ENCODE measurements at places on chromosomes 13 and 19.

- no peak for DNase-seq
Measured at GRCh38 chr13:102816708-102817107, 17.8 kb downstream of the BIVM start.

- DNase-seq = no peak
Measured at GRCh38 chr13:47206111-47206510, 309.3 kb upstream of the HTR2A start.

DNA sequence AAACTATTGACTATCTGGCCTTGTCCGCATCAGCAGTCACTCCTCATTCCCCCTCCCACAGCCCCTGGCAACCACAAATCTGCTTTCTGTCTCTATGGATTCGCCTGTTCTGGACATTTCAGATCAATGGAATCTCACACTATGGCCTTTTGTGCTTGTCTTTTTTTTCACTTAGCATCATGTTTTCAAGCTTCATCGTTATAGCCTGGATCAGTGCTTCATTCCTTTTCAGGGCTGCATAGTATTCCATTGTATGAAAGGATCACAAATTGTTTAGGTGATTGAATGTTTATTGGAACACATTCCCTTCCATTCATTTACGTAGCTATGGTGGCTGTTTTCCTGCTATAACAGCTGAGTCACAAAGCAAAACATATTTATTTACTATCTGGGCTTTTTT lies 7.7 kb upstream of the PGLYRP2 start:
- no peak for DNase-seq

GRCh38 chr13:113669755-113670341 lies 2.8 kb downstream of the GRK1 start:
- no peak for DNase-seq

DNA sequence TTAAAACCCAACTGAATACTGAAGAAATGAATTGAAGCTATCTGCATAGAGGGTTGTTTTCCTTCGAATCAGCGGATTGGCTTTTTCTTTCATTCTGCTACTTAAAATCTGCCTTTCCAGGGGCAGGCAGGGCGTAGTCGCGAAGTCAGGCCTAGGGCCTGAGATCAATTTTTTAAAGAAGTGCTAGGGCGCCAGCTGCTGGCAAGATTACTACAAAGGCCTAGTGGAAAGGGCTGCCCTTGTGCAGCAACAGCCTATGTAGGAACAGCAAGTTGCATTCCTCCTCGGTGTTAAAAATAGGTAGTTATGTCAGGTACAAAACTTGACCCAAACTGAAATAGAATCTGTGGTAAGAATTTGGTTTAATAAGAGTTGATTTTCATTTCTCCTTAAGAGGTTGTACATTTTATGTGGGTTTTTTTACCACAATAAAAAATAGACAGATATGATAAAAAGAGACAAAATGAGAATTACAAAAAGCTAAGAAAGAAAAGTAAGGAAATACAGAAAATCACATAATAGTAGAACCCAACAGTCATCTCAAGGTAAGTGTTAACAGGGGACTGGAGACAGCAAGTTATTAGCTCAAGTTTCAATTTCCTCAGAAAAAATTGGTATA lies 9.5 kb upstream of the URAD start:
- no peak for DNase-seq

DNA sequence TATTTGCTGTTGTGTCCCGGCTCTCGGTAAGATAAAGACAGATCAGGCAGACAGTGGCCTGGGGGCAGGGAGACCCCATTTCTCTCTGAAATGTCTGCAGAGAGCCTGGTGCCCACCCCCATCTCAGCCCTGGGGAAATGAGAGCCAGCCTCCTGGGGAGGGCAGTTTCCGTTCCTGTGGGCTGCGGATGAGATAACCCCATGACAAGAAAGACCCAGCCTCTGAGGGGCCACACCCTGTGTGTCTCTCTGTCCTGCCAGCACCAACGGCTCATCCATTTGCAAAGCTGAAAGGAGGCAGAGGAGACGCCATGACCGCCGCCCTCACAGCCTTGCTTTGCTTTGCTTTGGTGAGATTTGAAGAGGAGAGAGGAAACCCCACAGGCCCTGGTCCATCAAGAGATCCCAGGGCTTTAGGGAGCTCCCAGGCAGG lies 28.1 kb upstream of the KIR3DL3 start:
- DNase-seq = no peak

DNA sequence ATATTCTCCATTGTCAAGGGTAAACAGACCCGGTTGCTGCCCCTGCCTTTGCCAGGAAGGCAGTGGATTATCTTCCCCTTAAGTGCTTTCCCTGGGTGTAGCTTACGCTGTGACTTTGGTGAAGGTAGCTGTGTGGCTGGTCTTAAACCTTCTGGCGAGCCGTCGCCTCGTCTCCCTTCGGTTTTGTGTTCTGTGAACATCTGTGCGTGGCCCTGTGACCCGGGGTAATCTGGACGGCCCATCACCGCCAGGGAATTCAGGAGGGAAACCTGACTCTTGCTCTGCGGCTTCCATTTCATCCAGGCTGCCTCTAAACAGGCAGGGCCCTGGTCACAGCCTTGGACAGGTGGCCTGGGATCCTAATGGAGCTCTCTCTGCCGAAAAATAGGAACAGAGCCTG lies 78.7 kb downstream of the SHISA2 start:
- no peak for DNase-seq

DNA sequence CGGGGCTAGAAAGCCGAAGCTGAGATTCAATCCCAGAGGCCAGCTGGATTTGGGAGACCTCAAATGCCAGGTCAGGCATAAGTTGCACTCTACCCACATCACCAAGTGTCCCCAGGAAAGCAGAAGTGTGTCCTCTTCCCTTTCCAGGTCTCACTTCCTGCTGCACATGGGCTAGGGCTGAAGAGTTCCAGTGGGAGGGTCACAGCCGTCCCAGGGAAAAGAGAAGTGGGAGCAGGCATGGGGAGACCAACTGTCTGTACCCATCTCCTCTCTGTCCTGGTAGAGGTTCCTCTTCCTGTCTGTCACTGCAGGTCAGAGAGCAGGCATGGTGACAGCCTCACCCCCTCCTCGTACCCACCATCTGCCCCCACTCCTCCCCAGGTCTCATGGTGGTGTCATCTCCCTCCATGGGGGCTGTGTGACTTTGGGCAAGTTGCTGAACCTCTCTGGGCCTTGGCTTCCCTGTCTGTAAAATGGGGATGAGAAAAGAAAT lies 14.8 kb downstream of the AXL start:
- no peak for DNase-seq

DNA sequence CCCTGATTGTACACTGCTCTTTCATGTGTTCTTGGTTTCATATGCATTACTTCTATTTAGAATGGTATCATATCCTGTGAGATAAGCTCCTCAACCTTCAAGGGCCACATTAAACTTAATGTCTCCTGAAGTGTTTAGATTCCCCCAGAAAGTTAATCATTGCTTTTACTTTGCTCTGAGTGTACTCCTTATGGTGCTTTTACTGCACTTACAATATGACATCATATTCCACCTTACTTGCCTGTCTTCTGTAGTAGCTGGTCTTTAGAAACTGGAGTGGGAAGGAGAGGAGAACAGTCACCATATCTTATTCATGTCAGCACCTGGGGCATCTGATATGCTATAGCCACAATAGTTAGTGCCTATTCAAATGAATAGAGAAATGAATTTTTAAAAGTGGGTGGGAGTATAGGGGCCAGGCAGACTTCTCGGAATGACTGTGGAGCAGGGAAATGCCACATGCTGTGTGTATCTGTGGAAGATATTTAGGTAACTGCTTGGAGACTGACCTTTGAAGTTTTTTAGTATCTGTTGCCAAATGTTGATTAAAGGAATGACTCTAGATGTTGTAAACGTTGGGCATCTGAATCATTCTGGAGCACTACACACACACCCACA lies 40.2 kb downstream of the SLAIN1 start:
- DNase-seq = no peak

DNA sequence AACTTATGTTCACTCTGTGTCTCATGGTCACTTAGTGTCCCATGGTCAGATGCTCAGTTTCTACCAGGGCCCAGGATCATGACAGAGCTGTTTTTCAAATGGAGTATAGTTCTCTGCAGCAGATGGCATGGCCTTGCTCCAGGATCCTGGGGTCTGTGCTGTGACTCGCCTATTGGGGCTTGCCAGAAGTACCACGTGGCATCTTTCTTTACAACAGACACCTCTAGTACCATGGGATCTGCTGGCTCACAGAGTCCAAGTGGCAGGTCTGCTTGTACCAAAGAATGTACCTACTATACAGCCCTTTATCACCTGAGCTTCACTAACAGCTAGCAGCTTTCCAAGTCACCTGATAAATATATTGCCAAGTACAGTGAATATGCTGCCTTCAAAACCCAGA lies 6.0 kb upstream of the RNF6 start:
- no peak for DNase-seq

DNA sequence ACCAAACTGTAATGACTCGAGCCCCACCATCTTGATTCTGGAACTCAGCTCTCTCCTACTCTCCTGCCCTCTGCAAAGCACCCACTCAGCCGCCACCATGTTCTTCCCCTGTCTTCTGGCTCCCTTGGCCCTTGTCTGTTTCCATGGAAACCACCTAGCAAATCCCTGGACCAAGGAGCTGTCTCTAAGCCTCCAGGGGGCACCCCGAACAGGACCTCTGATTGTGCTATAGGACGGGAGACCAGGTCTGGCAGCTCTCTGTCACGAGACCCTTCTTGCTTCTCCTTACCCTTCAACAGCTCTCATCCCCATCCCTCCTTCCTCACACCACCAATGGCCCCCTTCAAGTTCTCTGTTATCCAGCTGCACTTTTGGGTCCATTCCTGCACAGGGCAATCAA lies 277.7 kb upstream of the ZNF507 start:
- DNase-seq = no peak

DNA sequence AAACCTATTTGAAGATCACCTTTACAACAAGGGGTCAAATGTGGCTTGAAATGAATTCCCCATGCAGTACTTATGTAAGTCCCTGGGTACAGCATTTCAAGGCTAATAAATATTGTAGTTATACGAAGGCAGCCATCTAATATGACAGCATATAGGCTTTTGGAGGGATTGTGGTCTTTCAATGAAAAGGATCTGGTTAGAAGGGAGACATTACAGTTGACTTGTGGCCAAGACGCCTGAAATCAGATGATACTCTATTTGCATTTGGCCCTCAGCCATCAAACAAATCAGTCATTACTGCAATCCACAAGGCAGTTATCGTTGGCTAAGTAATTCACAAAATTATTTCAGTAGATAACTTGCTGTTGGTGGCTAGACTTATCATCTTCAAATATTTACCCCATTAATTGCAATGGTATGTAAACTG lies 242.7 kb downstream of the DCLK1 start:
- DNase-seq = no peak

DNA sequence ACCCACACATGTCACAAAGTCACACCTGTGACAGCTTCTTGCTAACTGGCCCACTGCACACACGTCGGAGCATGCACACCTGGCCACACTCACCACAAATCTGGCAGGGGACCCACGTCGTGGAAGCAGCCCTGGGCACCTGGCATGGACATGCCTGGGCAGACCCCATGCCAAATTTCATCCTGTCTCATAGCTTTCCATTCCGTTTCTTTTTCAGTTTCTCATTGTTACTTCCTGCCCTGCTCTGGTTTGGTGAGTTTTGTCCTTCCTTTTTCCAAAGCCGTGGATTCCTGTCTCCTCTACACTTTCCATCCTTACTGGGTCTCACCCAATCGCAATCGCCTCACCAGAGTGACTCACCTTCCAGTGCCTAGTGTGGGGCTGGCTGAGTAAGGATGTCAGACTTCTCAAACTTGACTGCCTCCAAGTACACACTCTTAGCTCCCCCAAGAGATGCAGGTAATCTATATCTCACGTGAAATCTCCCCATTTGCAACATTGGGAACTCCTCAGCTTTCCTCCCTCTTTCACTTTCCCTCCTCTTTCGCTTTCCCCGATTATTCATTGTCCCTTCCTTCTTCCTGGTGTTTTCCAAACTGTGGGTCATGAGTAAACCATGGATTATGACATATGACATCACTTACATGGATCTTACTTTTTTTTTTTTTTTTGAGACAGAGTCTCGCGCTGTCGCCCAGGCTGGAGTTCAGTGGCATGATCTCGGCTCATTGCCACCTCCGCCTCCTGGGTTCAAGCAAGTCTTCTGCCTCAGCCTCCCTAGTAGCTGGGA lies 1.6 kb upstream of the BBC3 start:
- DNase-seq = no peak

DNA sequence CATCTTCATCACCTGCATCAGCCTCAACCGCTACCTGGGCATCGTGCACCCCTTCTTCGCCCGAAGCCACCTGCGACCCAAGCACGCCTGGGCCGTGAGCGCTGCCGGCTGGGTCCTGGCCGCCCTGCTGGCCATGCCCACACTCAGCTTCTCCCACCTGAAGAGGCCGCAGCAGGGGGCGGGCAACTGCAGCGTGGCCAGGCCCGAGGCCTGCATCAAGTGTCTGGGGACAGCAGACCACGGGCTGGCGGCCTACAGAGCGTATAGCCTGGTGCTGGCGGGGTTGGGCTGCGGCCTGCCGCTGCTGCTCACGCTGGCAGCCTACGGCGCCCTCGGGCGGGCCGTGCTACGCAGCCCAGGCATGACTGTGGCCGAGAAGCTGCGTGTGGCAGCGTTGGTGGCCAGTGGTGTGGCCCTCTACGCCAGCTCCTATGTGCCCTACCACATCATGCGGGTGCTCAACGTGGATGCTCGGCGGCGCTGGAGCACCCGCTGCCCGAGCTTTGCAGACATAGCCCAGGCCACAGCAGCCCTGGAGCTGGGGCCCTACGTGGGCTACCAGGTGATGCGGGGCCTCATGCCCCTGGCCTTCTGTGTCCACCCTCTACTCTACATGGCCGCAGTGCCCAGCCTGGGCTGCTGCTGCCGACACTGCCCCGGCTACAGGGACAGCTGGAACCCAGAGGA lies 2.6 kb downstream of the P2RY11 start:
- no peak for DNase-seq

DNA sequence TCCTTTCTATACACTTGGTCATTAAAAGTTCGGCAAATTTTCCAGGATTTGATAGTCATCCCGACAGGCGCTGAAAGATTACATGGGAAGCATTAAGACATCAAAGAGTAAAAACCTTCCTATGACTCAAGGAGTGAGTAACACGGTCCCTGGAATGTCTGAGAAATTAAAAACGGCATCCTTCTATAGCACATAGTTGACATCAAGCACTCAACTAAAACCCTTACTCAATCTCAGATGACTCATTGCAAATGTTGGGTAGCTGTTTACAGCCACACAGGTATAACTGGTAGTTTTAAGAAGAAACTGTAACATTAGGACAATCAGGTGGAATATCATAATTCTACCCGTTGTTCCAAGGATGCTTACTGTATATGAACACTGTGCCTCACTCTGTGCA lies 6.4 kb upstream of the LGALS13 start:
- no peak for DNase-seq

- peak; percentile 5 for DNase-seq
Measured at GRCh38 chr13:85236413-85236812, 562.8 kb downstream of the SLITRK6 start.

- no peak for DNase-seq
Measured at GRCh38 chr19:2952953-2953481, 8.2 kb upstream of the ZNF77 start.

- no peak for DNase-seq
Measured at GRCh38 chr13:26497968-26498511, 59.4 kb upstream of the WASF3 start.

Measured in brain pericyte (primary cell).